ENCODE measurements at places on chromosomes 7 and 10. TPM values are rescaled to one million over a fixed set of nuclear protein-coding genes. Genes with fewer than 3 reads are reported as not detected.

- no peak for DNase-seq
- no peaks in the 10 kb centered on the region for H3K36me3 ChIP-seq
- H3K27ac ChIP-seq, result no peak overlapping the region
- H3K27me3 ChIP-seq, result no peaks in the 10 kb centered on the region
- H3K4me1 ChIP-seq, result no peaks in the 10 kb centered on the region
Measured at GRCh38 chr7:122844191-122844988, 41.9 kb downstream of the CADPS2 start.

GRCh38 chr10:48330269-48330668 lies 23.8 kb downstream of the MAPK8 start:
- no peaks in the 10 kb centered on the region for H3K27me3 ChIP-seq
- H3K4me3 ChIP-seq, result no peak overlapping the region
- H3K36me3 ChIP-seq, result no peaks in the 10 kb centered on the region
- H3K27ac ChIP-seq, result no peak overlapping the region

DNA sequence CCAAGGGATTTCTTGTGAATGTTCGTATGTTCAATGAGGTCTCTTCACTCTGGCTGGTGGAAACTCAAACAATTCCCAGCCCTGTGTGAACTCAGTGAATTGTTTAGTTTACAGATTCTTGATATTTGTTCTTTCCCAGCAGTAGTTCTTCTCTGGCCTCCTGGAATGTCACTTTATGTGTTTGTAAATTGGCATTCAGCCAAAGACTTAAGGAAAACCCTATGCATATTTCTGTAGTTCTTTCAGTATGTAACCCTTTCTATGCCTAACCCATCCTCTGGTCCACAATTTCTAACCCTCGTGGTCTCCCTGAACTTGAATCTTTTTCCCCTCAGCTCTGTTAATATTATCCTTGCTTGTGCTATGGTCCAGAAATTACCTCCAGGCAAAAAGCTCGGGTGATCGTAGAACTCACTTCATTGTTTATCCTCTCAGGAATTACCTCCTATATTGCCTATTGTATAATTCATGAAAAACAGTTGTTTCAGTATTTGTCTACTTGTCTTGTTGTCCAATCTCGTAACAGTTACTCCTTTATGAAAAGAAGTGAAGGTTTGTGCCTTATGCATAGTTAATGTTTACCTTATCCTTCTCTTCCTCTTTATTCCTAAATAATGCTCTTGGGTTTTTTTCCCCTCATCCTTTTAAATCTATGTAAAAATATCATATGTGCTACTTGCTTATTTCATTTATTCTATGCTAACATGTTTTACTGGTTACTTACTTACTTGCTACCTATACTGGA lies 23.7 kb upstream of the AGR3 start:
- DNase-seq, result no peak
- no peak overlapping the region for H3K27ac ChIP-seq
- H3K27me3 ChIP-seq, result no peaks in the 10 kb centered on the region
- no peaks in the 10 kb centered on the region for H3K36me3 ChIP-seq

DNA sequence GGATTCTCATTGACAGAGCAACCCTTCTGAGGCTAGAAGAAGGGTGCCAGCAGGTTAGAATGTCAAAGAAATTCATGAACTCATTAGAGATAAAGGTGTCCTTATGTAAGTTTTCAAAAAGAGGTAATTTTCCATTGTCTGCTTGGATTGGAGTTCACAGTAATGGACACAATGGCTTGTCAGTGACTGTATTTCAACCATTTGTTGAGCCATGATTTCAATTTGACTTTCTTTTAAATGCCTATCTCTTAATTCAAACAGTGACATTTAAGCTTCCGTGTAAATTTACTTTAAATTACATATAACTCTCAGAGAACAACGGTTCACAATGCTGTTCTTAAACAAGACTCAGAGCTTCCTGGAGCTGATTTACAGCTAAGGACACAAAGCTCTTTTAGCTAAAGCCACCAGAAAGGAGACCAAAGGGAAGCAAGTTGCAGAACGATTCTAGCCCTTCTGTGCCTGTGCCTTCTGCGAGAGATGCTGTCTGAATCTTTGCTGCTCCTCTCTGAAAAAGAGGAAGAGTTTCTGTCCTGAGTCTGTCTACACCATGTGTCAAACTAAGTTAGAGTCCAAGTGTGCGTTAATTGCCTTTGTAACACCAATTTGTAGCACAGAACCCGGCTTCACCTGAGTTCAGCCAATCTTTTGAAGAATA lies 42.2 kb upstream of the PFKP start:
- H3K36me3 ChIP-seq, result no peaks in the 10 kb centered on the region
- H3K4me3 ChIP-seq, result no peak overlapping the region
- no peaks in the 10 kb centered on the region for H3K4me1 ChIP-seq
- DNase-seq, result no peak

GRCh38 chr10:75746356-75746755 lies 314.9 kb downstream of the LRMDA start:
- no peaks in the 10 kb centered on the region for H3K27me3 ChIP-seq
- H3K4me3 ChIP-seq, result no peak overlapping the region
- no peaks in the 10 kb centered on the region for H3K36me3 ChIP-seq
- H3K27ac ChIP-seq, result no peak overlapping the region
- no peak for DNase-seq

DNA sequence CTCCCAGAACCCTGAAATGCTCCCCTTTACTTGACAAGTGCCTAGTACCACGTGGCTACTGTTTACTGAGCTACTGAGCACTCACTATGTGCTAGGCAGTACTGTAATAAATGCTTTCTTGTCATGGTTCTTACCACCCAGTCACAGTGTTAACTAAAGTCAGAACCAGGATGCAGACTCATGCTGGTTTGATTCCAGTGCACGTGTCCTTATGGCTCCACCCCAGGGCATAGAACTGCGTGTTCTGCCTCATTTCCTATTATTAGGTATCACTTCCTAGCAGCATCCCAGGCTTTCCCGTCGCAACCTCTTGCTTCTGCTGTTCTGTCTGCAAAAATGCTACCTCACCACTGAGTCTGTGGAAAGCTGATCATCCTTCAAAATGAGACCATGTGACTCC lies 71.7 kb upstream of the DOCK1 start:
- H3K4me3 ChIP-seq, result no peak overlapping the region
- no peak overlapping the region for H3K27ac ChIP-seq
- no peak for DNase-seq
- no peaks in the 10 kb centered on the region for H3K36me3 ChIP-seq

DNA sequence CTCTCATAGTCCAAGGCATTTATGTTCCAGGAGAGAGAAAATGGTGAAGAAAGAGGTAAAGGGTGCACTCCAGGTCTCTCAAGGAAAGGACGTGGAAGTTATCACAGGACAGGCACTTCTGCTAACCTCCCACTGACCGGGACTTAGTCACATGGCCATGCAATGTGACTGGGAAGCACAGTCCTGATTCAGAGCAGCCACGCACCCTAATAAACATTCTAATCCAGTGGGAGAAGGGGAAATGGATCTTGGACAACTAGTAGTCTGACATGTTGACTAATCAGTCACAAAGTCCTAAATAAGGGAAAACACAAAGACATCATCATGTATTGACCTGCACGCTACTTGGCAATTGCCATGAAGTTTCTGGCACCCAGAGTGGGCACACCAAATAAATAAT lies 417.5 kb upstream of the ZMIZ1 start:
- DNase-seq, result no peak
- H3K4me1 ChIP-seq, result no peaks in the 10 kb centered on the region
- H3K27me3 ChIP-seq, result no peaks in the 10 kb centered on the region
- no peak overlapping the region for H3K4me3 ChIP-seq

GRCh38 chr10:113890769-113891168 lies 36.3 kb downstream of the NHLRC2 start:
- no peaks in the 10 kb centered on the region for H3K4me1 ChIP-seq
- H3K27ac ChIP-seq, result no peak overlapping the region
- DNase-seq, result no peak
- no peaks in the 10 kb centered on the region for H3K36me3 ChIP-seq
- H3K4me3 ChIP-seq, result no peak overlapping the region

DNA sequence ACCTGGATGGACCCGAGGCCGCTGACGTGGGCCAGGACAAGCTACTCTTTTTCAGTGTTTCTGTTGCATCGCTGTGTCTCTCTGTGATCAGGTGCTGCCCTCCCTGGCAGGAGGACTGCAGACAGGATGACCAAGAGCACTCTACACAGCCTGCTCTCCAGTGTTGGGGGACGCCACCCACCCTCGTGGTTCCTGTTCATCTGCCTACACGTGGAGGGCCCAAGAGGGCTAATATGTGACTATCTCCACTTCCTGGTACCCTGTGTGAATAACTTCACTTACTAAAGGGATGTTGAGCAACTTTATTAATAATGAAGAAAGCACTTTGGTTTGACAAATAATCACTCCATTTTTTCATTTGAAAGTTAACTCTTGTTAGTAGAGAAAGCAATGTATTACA lies 101.3 kb downstream of the EGFR start:
- H3K4me1 ChIP-seq, result no peaks in the 10 kb centered on the region
- DNase-seq, result no peak
- H3K27ac ChIP-seq, result peak overlapping the region; percentile 79

GRCh38 chr7:29282819-29283414 lies 88.3 kb downstream of the CHN2 start:
- H3K27ac ChIP-seq, result no peak overlapping the region
- no peak overlapping the region for H3K4me3 ChIP-seq
- H3K27me3 ChIP-seq, result no peaks in the 10 kb centered on the region
- H3K36me3 ChIP-seq, result no peaks in the 10 kb centered on the region
- no peak for DNase-seq
- H3K4me1 ChIP-seq, result no peaks in the 10 kb centered on the region

GRCh38 chr10:62527019-62527827 lies 153.1 kb downstream of the ZNF365 start:
- DNase-seq, result no peak
- no peaks in the 10 kb centered on the region for H3K36me3 ChIP-seq
- no peak overlapping the region for H3K27ac ChIP-seq
- H3K4me3 ChIP-seq, result no peak overlapping the region
- no peaks in the 10 kb centered on the region for H3K4me1 ChIP-seq

DNA sequence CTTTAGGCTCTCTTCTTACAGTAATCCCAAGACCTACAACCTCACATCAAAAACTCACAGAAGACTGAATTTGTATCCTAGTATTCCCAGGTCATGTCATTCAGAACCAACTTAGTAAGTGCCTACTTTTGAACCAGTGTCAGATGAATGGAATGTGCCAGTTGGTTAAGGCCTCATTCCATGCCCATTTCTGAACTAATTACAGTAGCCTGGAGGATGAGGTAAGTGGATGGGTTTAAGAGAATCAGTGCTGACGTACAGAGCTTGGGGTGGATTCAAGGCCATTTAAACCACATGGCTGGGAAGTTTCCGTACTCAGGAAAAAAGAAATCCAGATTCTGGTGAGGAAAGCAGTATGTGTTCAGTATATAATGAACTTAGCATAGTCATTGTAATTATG lies 21.9 kb upstream of the FOXP2 start:
- H3K4me3 ChIP-seq, result no peak overlapping the region
- H3K36me3 ChIP-seq, result no peaks in the 10 kb centered on the region
- DNase-seq, result no peak
- no peaks in the 10 kb centered on the region for H3K4me1 ChIP-seq
- no peak overlapping the region for H3K27ac ChIP-seq

DNA sequence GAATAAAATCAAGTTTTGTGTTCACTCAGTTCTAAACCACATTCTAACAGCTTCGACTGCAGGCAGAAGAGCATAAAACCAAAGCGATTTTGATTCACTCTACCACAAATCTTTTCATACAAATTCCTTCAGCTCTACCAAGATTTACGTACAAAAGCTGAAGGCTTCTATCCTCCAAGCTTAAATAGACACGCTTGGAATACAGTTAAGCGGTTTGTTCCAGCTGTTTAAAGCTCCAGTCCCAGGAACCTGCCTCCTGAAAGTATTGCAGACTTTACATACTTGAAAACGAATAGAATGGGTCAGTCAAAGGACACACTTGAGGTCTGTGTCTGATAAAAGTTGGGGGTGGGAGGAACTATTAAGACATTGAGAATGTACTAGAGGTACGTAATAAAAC lies 102.9 kb downstream of the MPP7 start:
- peaks cover 5% of the 10 kb centered on the region for H3K4me1 ChIP-seq
- no peaks in the 10 kb centered on the region for H3K27me3 ChIP-seq
- H3K36me3 ChIP-seq, result no peaks in the 10 kb centered on the region

- H3K36me3 ChIP-seq, result no peaks in the 10 kb centered on the region
- peak overlapping the region; percentile 25 for H3K27ac ChIP-seq
- no peaks in the 10 kb centered on the region for H3K27me3 ChIP-seq
- H3K4me3 ChIP-seq, result no peak overlapping the region
- no peak for DNase-seq
Measured at GRCh38 chr10:59623133-59624121, 86.2 kb downstream of the SLC16A9 start.

- H3K27me3 ChIP-seq, result no peaks in the 10 kb centered on the region
Measured at GRCh38 chr10:28676326-28676967, 874 bp upstream of the BAMBI start.

DNA sequence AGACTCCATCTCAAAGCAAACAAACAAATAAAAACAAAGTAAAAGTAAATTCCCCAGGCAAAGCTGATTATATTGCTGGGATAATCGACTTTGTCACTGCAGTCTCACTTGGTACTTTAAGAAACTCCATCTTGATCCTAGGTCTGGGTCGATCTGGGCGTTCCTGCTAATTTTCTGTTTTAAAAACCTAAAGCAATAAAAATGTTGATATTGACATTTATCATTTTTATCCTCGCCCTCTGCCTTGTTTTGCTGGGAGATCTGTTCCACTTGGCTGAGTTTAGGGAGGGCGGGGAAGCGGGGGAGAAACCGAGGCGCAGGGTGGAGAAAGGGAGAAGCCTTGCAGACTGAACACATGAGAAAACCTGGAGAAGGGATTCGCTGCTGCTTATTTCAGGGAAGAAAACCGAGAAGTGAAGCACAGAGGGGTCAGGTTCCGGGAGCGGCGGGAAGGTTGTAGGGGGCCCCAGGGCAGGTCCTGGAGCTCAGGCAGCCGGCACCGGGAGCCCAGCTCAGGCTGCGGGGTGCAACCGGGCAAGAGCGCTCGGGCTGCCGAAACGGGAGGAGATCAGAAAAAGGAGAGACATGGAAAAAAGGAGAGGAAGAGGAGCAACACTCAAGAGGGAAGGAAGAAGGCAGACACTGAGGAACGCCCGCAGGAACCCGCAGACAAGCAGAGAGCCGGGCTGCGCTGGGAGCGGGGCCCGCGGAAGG lies 27.3 kb upstream of the KMT2C start:
- no peaks in the 10 kb centered on the region for H3K27me3 ChIP-seq
- peak overlapping the region; percentile 94 for H3K27ac ChIP-seq

DNA sequence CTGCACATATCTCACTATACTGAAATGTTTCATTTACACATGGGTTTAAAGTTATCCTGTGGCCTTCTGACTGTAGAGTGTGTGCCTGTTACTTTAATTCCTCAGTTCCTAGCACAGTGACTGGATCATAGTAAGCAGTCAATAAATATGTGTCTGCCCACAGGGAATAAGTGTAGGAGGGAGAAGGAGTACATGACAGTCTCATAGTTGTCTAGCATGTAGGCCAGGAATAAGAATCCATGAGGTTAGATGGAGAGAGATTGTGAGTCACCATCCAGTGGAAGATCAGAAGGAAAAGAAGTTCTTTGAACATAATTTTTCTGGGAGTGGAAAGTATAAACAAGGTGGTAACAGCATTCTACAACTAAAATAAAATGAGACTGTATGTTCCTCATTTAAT lies 36.6 kb upstream of the SEMA3A start:
- no peaks in the 10 kb centered on the region for H3K27me3 ChIP-seq
- no peak overlapping the region for H3K4me3 ChIP-seq
- DNase-seq, result no peak
- H3K4me1 ChIP-seq, result no peaks in the 10 kb centered on the region
- H3K27ac ChIP-seq, result no peak overlapping the region
- H3K36me3 ChIP-seq, result no peaks in the 10 kb centered on the region

Gene LIPN
- not detected for total RNA-seq

Gene CTBP2
- total RNA-seq, result 65.9 TPM

Gene IL2RA
- total RNA-seq, result not detected

Gene MSMB
- total RNA-seq, result not detected

Gene IKZF1
- total RNA-seq, result 7.0 TPM

Gene EVX1
- 0.21 TPM for total RNA-seq

Gene LRGUK
- total RNA-seq, result not detected

Gene PRKAR2B
- total RNA-seq, result 17.5 TPM
